Activated T-helper 17 cell treated with anti-CD3 and anti-CD28 coated beads, Interleukin-2, amount 50 U/mL, for 72 hours (primary cell): ENCODE measurements at places on chromosomes 5 and 9. TPM values are rescaled to one million over a fixed set of nuclear protein-coding genes. Genes with fewer than 3 reads are reported as not detected.

The ACER2 gene
- 2.9 TPM for total RNA-seq

The PALM2AKAP2 gene
- 3.5 TPM for total RNA-seq

The FOXB2 gene
- not detected for total RNA-seq

The LIX1 gene
- not detected for total RNA-seq

The CD14 gene
- total RNA-seq = 0.32 TPM

The F2RL1 gene
- total RNA-seq = 0.85 TPM

The TAS2R1 gene
- total RNA-seq = not detected

The MYORG gene
- total RNA-seq = 3.5 TPM

The CD74 gene
- 265 TPM for total RNA-seq

The RAD1 gene
- 38.3 TPM for total RNA-seq

The SPINK4 gene
- total RNA-seq = not detected

The FCN2 gene
- not detected for total RNA-seq

The PCDHGA1 gene
- total RNA-seq = 0.16 TPM

The ORM1 gene
- not detected for total RNA-seq

The DBH gene
- not detected for total RNA-seq

The SOHLH1 gene
- total RNA-seq = not detected

The CYLC2 gene
- not detected for total RNA-seq

The HMHB1 gene
- not detected for total RNA-seq

The PCDHGB2 gene
- total RNA-seq = 0.17 TPM

The HMMR gene
- 79.8 TPM for total RNA-seq

The ACSL6 gene
- 6.7 TPM for total RNA-seq

The DRD1 gene
- total RNA-seq = not detected

The ANKRD18B gene
- total RNA-seq = 9.7 TPM

The SPATA31C1 gene
- not detected for total RNA-seq

The PCDHGA9 gene
- total RNA-seq = not detected

The ATOSB gene
- 10.6 TPM for total RNA-seq

The SPINK6 gene
- total RNA-seq = not detected

The LYRM7 gene
- 14.2 TPM for total RNA-seq

The CCNB1 gene
- 220 TPM for total RNA-seq

The CCNI2 gene
- total RNA-seq = 1.2 TPM

The NTRK2 gene
- total RNA-seq = 9.9 TPM

The TAL2 gene
- not detected for total RNA-seq

The ARL14EPL gene
- not detected for total RNA-seq

The CLTA gene
- 69.3 TPM for total RNA-seq

The SOWAHA gene
- total RNA-seq = not detected

The TERT gene
- 9.1 TPM for total RNA-seq

The PCDHGA11 gene
- total RNA-seq = not detected

The FAM221B gene
- total RNA-seq = not detected

The OR1Q1 gene
- not detected for total RNA-seq

The PCDHB11 gene
- total RNA-seq = not detected

The PCDH12 gene
- 4.3 TPM for total RNA-seq
